ENCODE measurements at places on chromosomes 5 and 9.

DNA sequence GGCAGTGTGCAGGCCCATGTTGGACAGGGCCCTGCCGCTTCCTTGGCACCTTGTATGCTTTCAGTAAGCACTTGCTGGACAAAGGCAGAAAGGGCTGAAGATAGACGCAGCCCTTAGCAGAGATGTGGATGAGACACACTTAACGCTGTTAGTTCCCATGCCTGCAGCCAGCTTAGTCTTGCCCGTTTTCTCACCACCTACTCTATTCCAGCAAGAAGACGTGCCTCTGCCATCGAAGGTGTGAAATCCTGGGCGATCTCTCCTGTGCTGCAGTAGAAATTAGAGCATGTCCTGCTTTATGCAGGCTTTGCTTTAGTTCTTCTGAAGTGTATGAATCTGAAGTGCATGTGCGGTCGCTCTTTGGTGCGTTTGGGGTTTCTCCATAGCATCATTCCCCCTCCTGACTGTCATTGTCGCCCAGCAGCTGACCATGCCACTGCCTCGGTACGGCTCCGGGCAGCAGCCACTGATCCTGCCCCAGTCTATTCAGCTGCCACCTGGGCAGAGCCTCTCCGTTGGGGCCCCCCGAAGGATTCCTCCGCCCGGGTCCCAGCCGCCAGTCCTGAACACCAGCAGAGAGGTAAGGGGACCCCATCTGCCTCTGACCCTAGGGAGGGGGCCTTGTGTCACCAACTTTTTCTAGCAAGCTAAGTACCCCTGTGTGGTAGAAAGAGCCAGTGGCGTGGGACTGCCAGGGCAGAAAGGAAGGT, 11.6 kb upstream of the POMT1 start:
- no peak for DNase-seq

DNA sequence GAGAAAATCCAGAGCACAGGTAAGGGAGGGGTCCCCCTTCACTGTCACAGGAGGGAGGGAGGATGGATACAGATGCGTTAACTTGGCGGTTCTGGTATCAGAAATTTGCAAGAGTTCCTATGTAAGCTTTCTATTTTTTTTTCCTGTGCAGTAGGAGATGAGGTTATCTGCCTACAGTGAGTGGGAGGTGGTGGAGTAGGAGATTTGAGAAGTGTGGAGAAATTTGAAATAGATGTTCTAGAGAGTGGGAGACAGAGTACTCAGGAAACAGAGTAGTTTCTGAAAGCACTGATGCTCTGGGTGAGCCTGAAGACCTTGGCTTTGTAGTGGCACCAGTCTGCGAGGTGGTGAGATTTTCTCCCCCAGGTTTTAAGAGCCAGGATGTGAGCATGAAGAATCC, 271.4 kb downstream of the MSX2 start:
- DNase-seq = no peak

DNA sequence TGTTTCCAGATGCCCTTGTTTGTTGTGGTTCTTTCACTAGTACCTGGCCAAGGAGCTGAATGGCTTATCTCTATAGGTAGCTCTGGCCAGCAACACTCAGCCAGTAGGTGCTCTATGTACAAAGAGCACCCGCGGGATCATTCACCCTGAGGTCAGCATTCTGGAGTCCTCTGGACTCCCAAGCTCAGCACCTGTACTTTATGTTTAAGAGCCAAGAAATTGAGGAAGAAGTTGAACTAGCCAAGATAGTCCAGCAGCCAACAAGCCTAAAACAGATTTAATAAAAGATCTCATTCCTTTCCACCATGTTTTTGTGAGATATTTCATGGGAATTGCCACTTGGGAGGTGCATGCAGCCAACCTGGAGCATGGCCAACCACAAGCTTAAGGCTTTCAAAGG, 242.6 kb upstream of the PAPPA start:
- DNase-seq = peak; percentile 29

GRCh38 chr5:128259607-128260021, 176.0 kb downstream of the SLC12A2 start:
- DNase-seq = no peak
